CD4-positive, alpha-beta T cell (primary cell): ENCODE measurements at places on chromosomes 1 and 21.

DNA sequence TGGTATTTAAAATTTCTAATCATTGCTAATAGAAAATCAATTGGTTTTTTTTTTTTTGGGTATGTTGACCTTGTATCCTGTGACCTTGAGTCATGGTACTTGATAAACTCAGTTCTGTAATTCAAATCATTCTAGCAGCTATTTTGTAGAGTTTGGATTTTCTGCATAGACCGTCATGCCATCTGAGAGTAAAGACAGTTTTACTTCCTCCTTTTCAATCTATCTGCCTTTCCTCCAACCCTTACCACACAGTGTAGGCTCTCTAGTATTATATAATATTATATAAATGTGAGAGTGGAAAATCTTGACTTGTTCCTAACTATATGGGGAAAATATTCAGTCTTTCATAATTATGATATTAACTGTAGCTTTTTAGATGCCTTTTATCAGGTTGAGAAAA is 7.0 kb downstream of the TDRD5 start:
- DNase-seq, result no peak

DNA sequence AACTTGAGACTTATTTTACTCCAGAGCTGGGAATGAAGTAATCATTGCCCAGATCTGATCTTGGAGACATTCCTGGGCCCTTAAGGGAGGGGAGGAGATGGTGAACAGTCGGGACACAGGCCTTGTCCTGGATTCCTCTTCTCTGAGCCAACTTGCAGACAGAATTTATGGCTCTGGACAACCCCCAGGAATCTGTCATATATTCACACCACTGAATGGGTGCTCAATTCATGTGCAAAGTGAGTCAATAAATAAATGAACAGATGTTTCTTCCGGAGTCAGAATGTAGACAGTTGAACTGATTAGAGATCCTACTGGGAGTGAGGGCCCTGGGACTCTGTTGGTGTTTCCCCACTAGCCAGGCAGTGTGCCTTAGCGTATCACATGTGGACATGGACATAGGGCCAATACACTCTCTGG is 2.6 kb downstream of the TUFT1 start:
- DNase-seq, result no peak

- no peak for DNase-seq
Measured at GRCh38 chr1:143680304-143680703, 291.5 kb downstream of the FAM72C start.

- DNase-seq, result no peak
Measured at GRCh38 chr1:54754486-54755285, 9.6 kb downstream of the PARS2 start.

DNA sequence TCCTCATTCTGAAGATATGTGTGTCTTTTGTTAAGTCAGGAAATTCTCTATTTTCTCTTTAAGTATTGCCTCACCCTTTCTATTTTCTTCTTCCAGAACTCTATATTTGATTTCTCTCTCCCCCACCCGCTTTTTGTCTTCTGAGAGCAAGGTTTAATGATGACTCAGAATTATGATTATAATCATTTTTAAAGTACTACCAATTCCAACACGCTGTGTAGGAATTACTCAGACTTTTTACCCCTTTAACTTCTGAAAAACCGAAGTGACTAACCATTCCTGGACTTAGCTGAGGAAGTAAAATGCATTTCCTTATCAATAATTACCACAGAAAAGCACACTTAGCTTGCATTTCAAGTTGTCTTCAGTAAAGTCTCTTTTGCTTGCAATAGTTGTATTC is 20.8 kb upstream of the SCYL3 start:
- no peak for DNase-seq

DNA sequence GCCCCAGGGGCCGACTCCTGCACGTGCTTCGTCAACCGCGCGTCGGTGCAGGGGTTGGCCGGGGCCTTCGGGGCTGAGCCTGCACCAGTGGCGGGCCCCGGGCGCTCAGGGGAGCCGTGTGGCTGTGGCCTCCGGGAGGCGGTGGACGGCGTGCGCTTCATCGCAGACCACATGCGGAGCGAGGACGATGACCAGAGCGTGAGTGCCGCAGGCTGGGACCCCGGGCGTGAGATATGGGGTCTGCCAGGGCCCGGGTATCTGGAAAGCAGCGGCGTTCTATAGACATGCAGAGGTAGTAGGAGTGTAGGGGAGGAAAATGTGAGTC is 4.3 kb downstream of the CHRNB2 start:
- DNase-seq, result no peak

DNA sequence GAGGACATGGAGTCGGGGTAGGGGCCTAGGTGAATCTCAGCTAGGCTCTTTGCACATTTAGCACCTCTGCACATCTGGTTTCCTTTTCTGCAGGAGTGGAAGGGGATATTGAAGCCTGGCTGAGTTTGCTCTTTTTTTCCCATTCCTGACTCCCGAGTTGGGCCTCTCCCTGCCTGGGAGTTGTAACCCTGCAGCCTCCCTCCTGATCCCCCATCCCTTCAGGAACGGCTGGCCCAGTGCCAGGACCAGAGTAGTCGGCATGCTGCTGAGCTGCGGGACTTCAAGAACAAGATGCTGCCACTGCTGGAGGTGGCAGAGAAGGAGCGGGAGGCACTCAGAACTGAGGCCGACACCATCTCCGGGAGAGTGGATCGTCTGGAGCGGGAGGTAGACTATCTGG is 836 bp downstream of the OLFML3 start:
- no peak for DNase-seq

DNA sequence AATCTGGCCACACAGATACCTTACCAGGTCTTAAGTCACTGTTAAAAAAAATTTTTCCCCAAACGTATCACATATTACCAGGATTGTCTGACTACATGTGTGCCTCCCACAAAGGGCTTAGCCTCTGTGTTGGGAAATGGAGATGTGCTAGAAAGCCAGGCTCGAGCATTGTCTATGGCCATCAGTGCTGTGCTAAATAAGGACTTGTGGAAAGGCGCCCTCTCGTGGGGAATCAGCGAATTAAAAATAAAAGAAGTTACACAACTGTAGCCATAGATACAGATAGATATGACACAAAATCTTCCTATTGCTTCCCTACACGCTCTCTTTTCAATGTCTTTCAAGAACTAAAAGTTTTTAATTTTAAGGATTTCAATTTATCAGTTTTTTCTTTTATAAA is 47.5 kb upstream of the CRNN start:
- DNase-seq, result peak; percentile 38

DNA sequence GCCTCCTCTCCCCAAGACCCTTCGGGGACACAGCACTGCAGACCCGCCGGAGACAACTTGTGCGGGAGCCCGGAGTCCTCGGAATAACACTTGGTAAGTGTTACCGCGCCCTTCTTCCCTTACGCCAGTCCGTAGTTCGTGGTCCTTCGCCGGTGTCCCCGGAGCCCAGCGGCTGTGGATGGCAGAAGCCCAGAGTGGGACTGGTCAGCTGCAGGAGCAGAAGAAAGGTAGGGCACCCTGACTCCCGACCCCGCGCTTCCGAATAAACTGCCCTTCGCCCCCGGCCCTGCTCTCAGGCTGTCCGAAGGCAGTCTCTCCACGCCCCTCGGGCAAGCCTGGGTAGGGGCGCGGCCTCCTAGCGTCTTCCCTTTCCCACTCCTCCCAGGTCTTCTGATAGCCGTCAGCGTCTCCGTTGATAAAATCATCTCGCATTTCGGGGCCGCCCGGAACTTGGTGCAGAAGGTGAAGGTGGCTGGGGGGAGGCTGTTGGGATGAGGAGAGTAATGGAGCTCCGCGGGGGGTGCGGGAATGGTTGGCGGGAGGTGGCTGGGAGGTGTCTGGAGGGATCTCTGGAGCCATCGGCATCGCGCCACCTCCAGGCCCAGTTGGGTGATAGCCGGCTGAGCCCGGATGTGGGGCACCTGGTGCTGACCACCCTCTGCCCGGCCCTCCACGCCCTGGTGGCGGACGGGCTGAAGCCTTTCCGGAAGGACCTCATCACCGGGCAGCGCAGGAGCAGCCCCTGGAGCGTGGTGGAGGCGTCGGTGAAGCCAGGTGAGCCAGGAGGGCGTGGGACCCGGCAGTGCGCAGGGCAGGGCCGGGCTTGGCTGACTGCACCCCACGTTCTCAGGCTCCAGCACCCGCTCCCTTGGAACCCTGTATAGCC is 4.3 kb downstream of the RUSC1 start:
- no peak for DNase-seq

DNA sequence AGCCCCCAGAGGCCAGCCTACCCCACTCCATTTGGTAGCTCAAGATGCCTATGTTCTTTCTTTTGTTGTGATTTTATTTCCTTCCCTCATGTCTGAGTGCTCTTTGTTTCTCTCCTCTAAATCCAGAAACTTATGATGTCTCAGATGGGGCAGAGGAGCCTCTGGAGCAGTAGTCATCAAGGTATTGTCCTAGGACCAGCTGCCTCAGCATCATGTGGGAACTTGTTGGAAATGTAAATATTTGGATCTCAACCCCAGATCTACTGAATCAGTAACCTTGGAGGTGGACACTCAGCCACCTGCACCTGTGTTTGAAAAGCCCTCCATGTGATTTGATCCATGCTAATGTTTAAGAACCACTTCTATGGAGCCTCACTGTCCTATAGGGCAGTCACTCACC is 593.1 kb upstream of the PLXNA2 start:
- no peak for DNase-seq

- DNase-seq, result no peak
Measured at GRCh38 chr1:86140281-86140880, 16.2 kb downstream of the COL24A1 start.

- DNase-seq, result peak; percentile 72
Measured at GRCh38 chr1:200979574-200980451, 43.7 kb downstream of the KIF21B start.
